AG04450 (cell line): ENCODE measurements at places on chromosomes 2 and 18.

DNA sequence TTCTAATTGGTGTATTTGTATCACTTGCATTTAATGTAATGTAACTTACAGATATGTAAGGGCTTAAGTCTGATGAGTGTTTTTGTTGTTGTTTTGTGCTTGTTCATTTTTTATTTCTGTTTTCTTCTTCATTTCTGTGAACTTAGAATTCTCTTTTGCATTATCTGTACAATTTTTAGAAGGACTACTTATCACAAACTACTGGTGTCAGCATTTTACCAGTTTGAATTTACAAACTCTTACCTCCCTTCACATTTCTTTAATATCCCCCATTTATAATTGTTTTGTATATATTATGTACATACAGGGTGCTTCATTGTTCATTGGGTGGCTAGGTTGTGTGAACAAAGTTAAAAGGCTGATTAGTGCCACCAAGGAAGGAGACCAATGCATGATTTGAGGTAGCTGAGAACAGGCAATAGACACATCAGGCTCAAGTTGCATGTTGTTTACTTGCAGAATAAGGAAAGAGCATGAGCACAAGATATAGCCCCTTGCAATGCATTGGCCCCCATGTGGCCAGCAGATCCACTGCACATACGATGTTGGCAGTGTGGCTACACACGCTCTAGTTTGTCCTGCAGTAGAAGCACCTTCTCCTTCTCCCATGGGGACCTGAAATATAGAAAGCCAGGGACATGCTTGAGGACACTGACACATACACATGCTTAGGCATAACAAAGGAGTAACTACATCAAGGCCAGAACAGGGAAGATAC is 198.2 kb downstream of the CD8B2 start:
- DNase-seq: no peak

DNA sequence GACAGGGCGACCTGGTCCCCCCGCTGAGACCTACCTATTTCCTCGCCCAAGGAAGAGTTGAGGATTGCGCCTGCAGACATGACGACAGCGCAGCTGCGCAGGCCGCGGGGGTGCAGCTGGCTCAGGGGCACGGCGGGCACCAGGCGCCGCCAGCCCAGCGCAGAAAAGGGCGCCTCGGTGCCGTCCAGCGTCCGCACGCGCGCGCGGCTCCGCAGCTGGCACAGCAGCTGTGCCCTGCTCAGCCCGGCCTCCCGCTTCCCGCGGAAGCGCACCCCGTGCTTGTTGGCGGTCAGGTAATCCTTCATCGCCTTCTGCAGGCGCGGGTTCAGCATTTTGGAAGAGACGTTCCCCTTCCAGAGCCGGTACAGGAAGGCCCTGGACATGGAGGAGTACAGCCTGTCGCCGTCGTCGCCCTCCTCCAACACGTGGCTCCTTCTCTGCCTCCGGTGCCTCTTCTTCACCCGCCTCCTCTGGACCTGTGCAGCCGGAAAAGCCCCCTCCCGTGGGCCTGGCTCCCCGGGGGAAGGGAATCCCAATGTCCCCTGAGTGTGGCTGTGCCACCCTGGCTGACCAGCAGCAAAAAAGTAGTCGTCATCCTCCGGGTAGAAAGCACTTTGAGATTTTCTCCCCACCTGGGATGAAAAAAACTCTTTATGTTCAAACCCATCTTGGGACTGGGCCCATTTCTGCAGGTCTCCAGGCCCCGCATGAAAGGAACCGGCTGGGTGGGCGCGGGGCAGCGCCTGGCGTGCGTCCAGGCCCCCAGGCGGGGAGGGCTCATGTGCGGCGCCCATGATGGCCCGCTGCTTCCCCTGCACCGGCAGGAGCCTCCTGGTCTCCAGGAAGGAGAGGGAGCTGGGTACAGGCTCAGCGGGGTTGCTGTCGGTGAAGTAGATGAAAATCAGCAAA is 42.7 kb downstream of the ST6GAL2 start:
- no peak for DNase-seq

DNA sequence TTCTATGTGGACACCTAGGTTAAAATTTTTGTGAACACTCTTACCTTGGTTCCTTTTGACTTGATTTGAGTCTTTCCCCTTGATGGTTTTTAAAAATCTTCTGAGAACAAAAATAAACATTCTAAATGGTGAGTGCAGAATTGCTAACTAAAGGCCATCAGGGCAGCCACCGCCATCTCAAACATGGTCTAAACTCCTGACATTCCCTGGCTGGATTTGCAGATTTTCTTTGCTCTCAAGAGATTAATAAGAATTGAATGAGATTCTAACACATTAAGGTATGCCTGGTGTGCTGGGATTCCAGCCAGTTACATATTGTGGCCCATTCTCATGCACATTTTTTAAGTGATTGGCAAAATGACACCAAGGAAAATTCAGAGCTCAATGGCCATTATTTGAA is 17.2 kb upstream of the CTDP1 start:
- no peak for DNase-seq

DNA sequence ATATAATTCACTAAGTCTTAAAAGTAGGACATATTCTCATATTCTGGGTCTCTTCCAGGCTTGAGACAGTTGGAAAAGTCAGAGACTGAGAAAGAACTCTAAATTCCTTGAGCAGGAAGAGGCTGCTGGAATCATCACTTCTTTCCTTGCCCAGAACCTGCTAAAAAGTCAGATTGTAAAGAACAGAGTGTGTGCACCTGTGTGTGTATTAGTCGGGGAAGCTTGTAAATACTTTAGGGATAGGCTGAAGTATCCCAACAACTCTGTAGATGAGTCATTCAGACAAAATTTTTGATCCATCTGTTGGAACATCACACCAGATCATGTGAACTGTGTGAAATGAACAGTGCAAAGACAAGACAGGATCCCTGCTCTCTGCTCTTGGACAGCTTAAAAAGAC is 16.1 kb downstream of the GAREM1 start:
- no peak for DNase-seq

DNA sequence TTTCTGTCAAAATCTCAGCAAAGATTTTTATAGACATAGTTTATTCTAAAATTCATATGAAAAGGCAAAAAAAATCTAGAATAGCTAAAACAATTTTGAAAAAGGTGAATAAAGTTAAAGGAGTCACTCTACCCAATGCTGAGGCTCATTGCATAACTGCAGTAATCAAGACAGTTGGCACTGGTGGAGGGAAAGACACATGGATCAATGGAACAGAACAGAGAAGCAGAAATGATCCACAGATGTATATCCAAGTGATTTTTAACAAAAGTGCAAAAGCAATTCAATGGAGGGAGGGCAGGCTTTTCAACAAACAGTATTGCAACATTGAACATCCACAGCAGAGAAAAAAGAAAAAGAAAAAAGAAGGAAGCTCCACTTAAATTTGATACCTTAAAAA is 162.8 kb downstream of the RBM43 start:
- no peak for DNase-seq
